ENCODE measurements at places on chromosomes 5 and 9.

DNA sequence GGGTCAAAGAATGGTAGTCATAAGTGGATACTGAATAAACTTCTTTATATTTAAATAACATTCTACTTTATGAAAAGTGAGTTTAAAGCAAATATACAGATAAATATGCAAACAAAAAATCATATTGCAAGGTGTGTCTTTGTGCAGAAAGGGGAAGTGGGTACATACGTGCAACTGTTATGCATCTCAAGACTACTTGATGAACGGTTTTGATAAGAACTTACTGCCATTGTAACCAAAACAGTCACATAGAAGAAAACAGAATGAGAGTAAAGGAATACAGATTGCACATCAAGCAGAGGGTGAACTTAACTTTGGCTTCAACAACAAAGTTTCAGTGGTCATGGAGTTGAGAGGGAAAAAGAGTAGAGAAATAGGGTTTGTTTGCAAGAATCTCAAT lies 9.9 kb downstream of the CAMK4 start:
- H3K27ac ChIP-seq, result peak overlapping the region; percentile 54
- H3K36me3 ChIP-seq, result no peaks in the 10 kb centered on the region
- H3K27me3 ChIP-seq, result no peaks in the 10 kb centered on the region
- H3K4me1 ChIP-seq, result peaks cover 98% of the 10 kb centered on the region

GRCh38 chr9:88672874-88673689 lies 138.1 kb downstream of the NXNL2 start:
- no peaks in the 10 kb centered on the region for H3K27me3 ChIP-seq
- H3K4me3 ChIP-seq, result no peak overlapping the region
- H3K36me3 ChIP-seq, result no peaks in the 10 kb centered on the region
- no peak for DNase-seq
- no peaks in the 10 kb centered on the region for H3K4me1 ChIP-seq

DNA sequence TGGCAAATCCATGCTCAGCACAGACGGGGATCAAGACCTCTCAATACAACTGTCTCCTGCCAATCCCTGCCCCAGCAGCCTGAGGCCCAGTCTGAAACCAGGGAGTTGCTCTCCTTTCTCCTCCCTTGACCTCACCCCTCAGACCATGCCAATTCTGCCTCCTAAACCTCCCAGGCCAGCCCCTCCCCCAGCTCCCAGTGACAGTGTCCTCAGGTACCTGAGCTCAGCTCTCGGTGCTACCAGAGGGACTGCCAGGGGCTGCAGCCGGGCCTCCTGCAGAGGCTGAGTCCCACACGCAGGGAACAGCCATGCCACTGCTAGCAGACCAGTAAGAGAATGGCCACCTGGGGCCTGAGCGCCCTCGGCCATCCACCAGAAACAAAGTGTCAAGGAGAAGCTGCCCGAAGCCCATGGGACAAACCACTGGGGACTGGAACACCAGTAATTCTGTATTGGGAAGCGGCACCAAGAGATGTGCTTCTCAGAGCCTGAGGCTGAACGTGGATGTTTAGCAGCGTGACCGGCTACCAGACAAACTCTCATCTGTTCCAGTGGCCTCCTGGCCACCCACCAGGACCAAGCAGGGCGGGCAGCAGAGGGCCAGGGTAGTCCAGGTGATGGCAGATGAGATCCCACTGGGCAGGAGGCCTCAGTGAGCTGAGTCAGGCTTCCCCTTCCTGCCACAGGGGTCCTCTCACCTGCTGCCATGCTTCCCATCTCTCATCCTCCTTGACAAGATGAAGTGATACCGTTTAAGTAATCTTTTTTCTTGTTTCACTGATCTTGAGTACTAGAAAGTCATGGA lies 557 bp upstream of the IL3 start:
- no peaks in the 10 kb centered on the region for H3K27me3 ChIP-seq
- no peaks in the 10 kb centered on the region for H3K36me3 ChIP-seq
- peaks cover 65% of the 10 kb centered on the region for H3K4me1 ChIP-seq
- no peak for DNase-seq
- no peak overlapping the region for H3K27ac ChIP-seq

GRCh38 chr9:14030375-14031059 lies 283.4 kb downstream of the NFIB start:
- H3K27me3 ChIP-seq, result no peaks in the 10 kb centered on the region
- no peak overlapping the region for H3K27ac ChIP-seq
- DNase-seq, result no peak
- no peak overlapping the region for H3K4me3 ChIP-seq
- no peaks in the 10 kb centered on the region for H3K36me3 ChIP-seq

GRCh38 chr9:122228191-122228567 lies 578 bp downstream of the LHX6 start:
- DNase-seq, result no peak
- no peaks in the 10 kb centered on the region for H3K4me1 ChIP-seq
- no peak overlapping the region for H3K27ac ChIP-seq
- H3K4me3 ChIP-seq, result no peak overlapping the region

DNA sequence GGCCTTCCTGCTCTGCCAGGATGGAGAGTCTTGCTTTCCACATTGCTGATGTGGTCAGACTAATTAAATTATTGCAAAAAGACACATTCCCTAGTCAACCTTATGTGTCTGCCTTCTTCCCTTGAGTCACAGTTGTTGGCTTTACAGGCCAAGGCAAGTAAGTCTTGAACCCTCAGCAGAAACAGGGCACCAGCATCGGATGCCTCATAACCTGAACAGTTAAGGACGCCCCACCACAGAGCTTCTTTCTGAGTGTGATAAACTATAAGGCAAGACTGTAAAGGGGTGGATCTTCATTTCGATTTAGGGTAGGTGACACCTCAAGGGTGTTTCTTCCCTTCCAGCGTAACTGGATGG lies 670 bp upstream of the KIF2A start:
- peaks cover 48% of the 10 kb centered on the region for H3K4me1 ChIP-seq
- H3K4me3 ChIP-seq, result peak overlapping the region; percentile 82
- no peak for DNase-seq

DNA sequence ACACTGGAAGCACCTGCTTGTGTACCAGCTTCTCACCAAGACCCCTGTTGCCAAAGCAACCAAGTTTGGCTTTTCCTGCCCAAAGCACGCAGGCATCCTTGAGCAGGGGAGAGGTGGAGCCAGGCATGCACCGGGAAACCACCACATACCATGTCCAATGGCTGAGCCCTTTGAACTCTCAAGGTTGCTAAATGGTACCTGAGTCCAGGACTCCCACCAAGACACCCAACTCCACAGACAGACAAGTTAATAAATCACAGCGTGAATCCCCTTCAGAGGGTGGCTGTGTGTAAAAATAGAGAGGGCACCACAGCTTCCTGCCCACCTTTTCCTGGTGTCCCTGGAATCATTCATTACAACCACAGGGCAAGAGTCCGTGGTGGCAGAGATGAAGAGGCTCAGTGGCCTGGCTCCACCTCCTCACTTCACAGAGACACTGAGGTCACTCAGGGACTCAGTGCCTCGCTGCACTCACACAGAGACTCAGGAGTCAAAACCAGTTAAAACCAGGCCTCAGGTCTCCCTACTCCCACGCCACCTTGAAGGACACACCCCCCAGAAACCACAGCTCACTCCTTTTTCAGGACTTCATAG lies 143.7 kb downstream of the C5orf15 start:
- peaks cover 26% of the 10 kb centered on the region for H3K4me1 ChIP-seq
- no peak for DNase-seq
- H3K27ac ChIP-seq, result no peak overlapping the region
- H3K4me3 ChIP-seq, result no peak overlapping the region

DNA sequence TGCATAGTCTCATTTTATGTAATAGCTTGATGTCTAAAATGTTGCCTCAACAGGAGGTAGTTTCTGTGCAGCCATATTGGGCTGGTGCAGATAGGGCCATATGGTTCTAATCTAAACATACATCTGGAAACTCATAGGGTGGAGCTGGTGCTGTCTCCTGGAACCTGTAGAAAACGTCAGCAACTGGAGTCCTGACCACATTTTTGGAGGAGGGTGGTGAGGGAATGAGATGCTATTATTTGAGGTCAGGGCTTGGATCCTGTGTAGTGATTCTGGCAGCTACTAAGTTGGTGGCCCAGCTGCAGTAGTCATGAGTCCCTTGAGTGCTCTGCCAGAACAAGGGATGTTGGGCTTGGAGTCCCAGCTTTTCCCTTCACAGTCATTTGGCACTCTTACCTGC lies 14.1 kb downstream of the MAN2A1 start:
- no peak overlapping the region for H3K4me3 ChIP-seq
- no peak overlapping the region for H3K27ac ChIP-seq
- no peak for DNase-seq
- H3K4me1 ChIP-seq, result peaks cover 91% of the 10 kb centered on the region
- no peaks in the 10 kb centered on the region for H3K27me3 ChIP-seq

GRCh38 chr5:79795764-79796398 lies 106.2 kb downstream of the CMYA5 start:
- peaks cover 3% of the 10 kb centered on the region for H3K4me1 ChIP-seq
- H3K27ac ChIP-seq, result no peak overlapping the region
- H3K36me3 ChIP-seq, result no peaks in the 10 kb centered on the region
- no peak overlapping the region for H3K4me3 ChIP-seq
- DNase-seq, result no peak

DNA sequence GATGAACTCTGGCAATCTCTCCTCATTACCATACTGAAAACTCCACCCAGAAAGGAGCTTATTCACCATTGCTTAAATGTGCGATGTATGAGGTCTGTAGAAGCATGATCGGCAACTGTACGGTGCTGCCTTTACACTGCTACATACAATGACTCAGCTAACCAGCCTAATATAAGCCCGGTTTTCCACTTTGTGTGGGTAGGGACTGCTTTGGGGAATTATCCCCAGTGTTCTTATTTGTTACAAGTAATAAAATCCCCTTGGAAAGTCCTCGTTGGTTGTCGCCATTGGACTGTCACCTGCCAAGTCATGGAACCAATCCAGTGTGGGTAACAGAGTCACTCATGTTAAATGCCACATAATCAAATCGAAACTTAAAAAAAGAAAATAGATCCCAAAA lies 23.5 kb upstream of the TENT2 start:
- H3K36me3 ChIP-seq, result no peaks in the 10 kb centered on the region
- H3K4me3 ChIP-seq, result no peak overlapping the region
- DNase-seq, result no peak

DNA sequence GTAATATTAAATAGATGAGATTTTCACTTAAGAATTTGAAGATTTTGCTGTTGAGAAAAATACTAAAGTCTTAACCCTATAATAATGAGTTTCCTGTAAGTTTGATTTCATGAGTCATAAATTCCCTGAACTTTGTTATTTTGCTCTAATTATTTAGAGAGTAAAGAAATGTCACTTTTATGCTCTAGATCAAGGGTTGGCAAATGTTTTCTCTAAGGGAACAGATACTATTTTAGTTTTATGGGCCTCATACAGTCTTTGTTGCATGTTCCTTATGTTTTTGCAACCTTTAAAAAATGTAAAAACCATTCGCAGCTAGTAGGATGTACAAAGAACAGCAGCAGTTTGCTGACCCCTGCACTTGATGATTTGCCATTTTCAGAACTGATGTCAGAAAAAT lies 480 bp upstream of the TXNDC8 start:
- no peaks in the 10 kb centered on the region for H3K36me3 ChIP-seq
- H3K4me3 ChIP-seq, result no peak overlapping the region
- no peaks in the 10 kb centered on the region for H3K27me3 ChIP-seq
- no peaks in the 10 kb centered on the region for H3K4me1 ChIP-seq
- H3K27ac ChIP-seq, result no peak overlapping the region
- no peak for DNase-seq

DNA sequence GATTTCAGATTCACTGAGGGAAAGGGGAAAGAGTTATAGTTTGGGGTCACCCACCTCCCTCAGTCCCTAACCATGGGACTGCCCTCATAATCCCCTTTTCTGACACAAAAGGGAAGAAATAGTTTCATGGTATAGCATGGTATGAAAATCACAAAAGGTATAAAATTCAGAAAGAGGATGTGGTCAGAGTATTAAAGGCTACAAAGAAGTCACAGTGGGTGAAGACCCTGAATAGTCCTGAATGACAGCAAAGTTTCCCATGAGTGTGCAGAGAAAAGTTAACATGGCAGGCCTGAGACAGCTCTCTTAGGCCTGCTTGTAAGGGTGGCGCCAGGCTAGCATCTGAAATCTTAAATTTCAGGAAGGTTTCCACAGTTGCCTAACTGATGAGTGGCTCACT lies 290.6 kb upstream of the ZNF608 start:
- DNase-seq, result no peak
- H3K36me3 ChIP-seq, result no peaks in the 10 kb centered on the region
- no peak overlapping the region for H3K27ac ChIP-seq
- no peak overlapping the region for H3K4me3 ChIP-seq
- no peaks in the 10 kb centered on the region for H3K27me3 ChIP-seq
- H3K4me1 ChIP-seq, result no peaks in the 10 kb centered on the region

- DNase-seq, result no peak
- H3K27ac ChIP-seq, result no peak overlapping the region
- no peaks in the 10 kb centered on the region for H3K4me1 ChIP-seq
- H3K36me3 ChIP-seq, result no peaks in the 10 kb centered on the region
- no peak overlapping the region for H3K4me3 ChIP-seq
These were observed 77.9 kb downstream of the ANXA1 start for GRCh38 chr9:73229543-73229942.

GRCh38 chr5:42641336-42642005 lies 115.1 kb upstream of the CCDC152 start:
- H3K27ac ChIP-seq, result no peak overlapping the region
- no peaks in the 10 kb centered on the region for H3K27me3 ChIP-seq
- DNase-seq, result no peak
- H3K36me3 ChIP-seq, result no peaks in the 10 kb centered on the region
- H3K4me3 ChIP-seq, result no peak overlapping the region

DNA sequence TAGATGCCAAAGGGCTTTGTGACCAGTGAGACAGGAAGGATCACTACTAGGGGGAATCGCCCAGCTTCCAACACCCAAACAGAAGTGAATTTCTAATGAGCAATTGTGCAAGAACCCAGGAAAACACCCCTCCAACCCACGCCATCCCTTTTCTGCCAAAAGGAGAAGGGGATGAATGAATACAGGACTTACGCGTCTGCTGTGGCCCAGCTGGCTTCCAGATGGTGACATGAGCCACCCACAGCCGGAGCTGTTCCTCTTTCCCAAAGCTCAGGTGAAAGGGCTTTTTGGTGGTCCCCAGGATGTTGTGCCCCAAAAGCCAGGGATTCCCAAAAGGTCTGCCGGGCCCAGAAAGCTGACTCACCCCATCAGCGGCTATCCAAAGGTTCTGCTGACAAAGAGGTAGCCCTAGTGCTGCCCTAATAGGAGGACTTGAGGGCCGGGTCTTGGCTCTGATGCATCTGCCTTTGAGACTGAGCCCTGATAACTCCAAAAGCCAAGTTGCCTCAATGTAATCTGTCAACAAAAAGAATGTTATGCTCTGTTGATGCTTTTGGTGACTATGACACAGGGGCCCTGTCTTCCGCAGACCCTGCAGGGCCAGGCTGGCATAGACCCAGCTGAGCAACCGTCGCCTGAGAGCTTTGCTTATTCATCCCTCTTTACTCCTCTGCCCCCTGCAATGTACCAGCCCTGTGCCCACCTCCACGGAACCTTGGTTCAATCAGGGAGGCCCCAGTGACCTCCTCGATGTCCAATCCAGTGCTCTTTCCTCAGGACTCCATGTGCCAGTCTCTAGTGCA lies 14.5 kb downstream of the GSN start:
- H3K36me3 ChIP-seq, result no peaks in the 10 kb centered on the region
- no peaks in the 10 kb centered on the region for H3K4me1 ChIP-seq
- no peak overlapping the region for H3K27ac ChIP-seq
- no peak overlapping the region for H3K4me3 ChIP-seq
- no peaks in the 10 kb centered on the region for H3K27me3 ChIP-seq
